Natural killer cell (primary cell): ENCODE measurements at places on chromosomes 4 and X. TPM values are rescaled to one million over a fixed set of nuclear protein-coding genes. Genes with fewer than 3 reads are reported as not detected.

DNA sequence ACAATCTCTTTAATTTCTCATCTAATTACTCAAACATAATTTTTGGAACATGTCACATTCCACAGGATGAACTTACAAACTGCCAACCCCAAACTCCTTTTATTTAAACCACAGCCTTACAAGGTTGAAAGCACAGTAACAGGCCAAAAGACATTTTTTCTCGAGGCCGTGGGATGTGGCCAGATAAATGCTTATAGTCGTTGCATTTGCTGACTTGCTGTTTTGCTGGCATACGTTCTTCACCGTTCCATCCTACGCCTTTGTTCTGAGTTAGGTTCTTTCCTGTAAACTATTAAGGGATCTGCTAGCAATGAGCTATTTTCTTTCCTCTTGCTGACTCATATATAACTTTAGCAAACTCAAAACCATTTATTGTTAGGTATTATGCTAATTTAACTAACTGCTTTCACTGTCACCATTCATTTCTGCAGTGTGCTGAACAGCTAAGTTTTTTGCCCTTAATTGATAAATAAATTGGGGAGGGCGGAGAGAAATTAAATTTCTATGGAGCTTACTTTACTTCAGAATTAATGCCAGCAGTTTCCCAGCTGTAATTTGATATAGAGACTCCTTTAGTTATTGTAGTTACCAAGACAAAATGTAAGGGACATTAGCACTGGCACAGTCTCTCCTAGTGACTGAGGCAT is 135.1 kb upstream of the PACRGL start:
- DNase-seq: no peak

DNA sequence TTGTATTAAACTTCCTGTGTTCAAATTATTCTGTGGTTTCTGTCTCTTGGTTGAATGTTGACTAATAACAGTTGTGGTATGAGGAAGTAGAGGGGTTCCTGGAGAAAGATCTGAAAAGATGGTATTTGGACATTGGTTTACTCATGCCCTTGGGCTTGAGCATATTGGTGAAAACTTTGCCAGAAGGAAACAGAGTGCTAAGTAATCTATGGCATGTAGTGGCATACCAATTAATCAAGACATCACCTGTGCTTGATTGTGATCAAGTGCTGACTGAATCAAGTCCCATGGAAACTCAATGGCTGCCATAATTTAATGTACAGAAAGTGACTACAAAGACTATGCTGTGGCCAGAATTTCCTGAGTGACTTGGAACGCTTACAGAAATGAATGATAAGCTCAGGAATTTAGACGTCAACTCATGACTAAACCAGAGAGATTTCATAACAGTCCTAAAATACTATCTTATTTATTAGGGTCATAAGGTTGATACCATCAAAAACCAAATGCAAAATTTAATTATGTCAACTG is 2062.9 kb downstream of the ARAP2 start:
- DNase-seq: no peak

- no peak for DNase-seq
Measured at GRCh38 chr4:40224432-40224831, 27.6 kb downstream of the RHOH start.

DNA sequence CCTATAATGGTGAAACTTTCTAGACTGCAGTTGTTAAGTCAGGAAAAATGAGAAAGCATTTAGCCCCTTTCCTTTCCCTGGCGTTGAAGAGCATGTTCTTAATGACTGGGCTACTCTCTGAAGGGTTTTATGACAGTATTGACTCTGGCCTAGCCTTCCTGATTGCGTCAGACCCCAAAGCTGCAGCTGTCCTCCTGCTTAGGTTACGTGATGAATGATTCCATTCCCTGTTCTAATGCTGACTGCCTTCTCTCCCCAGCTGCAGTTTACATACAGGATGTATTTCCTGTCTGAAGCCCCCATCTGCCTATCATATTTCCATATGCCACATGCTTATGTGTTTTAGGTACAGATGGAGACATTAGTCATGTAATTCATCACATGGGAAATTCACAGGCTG is 105.8 kb upstream of the EGFL6 start:
- DNase-seq: no peak

- DNase-seq: no peak
Measured at GRCh38 chr4:173526027-173526482, 4.0 kb downstream of the HAND2 start.

DNA sequence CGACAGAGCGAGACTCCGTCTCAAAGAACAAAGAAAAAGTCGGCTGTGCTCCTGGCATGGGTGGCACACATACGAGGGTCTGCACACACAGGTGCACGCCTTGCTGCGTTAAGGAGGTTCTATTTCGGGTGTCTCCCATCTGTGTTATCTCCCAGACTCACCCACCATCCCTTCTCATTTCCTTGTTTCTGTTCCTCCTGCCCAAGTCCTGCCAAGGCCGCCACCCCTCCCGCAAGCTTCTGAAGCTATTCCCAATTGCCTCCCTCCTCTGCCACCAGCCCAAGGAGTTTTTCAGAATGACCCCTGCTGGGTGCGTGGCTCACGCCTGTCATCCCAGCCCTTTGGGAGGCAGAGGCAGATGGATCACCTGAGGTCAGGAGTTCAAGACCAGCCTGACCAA is 6.0 kb upstream of the IL3RA start:
- DNase-seq: no peak

DNA sequence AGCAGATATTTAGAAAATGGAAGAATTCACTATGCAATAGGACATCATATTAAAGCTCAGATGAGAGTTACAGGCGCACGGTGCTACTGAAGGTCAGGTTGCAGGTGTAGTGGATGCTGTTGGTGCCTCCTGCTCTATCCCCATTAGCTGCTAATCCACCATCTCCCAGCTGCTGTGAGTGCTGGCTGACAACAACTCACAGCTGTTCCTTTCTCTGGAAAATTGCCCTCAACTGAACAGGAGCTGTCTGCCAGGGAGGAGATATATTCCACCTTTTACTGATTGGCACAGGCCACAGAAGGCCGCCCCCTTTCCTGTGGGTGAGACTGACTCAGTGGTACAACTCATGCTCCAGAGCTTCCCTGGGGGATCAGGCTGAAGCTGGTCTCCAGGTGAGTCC is 48.7 kb downstream of the UCHL1 start:
- no peak for DNase-seq

DNA sequence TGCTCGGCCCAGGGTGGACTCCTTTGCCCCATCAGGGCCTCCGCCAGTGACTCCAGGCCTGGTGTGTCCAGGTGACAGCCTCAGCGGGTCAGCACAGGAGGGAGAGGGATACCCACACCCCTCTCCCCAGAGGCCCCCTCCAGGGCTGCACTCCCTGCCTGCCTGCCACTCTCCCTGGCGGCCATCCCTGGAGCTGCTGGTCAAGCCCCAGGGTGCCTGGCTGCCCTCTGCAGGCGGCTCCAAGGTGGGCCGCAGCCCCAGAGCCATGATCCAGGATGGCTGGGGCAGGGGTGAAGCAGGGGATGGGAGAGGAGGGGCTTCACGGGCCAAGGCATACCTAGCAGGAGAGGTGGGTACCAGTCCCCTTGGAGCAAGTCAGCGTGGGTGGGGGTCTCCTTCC is 3.8 kb downstream of the FGFRL1 start:
- no peak for DNase-seq

DNA sequence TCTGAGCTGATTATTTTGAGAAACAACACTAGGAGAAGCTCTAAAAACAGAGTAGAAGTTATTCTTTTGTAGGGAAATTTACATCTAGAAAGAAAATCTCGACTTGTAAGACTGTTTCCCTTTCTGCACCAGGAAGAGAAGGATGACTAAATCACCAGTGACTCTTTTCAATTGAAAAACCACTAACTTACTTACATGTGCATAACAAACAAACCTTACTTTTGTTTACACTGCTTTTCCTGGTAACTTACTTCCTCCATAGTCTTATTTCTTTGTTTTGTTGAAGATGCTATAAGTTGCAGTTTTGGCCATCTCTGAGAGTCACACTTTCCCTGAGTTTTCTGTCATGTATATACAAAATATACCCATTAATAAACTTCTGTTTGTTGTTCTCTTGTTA is 293.6 kb upstream of the FAT4 start:
- DNase-seq: no peak

GRCh38 chr4:183205193-183205592 is 106.1 kb downstream of the WWC2 start:
- DNase-seq: no peak

DNA sequence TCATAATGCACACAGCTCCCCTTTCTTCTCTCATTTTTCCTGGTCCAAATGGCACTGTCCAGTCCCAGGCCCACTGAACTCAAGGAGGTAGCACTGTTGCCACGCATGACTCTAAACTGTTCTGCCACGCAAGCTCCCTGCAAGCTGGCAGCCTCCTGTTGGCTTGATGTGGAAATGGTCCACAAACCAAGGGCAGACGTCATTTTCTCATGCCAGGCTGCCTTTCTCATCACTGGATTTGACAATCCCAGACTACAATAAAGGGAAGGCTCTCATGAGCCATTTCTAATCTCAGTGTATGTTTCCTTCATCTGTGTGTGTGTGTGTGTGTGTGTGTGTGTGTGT is 22.4 kb downstream of the OTOP1 start:
- no peak for DNase-seq

- no peak for DNase-seq
Measured at GRCh38 chr4:108646706-108647105, 3.7 kb upstream of the OSTC start.

DNA sequence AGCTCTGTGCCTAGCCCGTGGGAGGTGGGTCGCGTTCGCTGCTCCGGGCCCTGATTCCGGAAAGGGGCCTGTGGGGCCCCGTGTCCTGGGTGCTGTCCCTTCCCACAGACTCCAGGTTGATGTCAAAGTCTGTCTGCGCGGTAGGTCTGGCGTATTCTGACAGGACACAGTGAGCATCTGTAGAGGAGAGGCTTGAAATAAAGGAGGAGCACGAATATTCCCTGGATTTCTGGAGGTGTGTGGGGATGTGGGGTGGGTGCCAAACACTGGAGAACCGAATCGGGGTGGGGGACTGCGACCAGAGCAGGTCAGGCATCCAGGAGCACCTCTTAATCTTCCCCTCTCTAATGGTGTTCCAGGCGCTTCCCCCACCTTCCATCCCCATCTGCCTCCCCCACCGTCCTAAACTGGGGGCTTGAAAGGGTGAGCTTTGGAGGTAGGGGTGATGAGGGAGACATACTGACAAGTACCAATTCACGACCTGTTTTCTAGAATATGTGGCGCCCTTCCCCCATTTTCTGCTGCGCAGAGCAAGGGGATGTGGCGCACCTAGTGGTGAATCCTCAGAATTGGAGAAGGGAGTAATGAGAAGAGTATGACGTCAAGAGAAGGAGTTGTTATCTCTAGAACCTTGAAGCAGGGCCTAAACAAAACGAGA is 877 bp downstream of the GPRASP1 start:
- DNase-seq: peak; percentile 81

- DNase-seq: no peak
Measured at GRCh38 chr4:41797260-41797659, 48.7 kb upstream of the PHOX2B start.

GRCh38 chrX:49069038-49069437 is 4.8 kb downstream of the PRAF2 start:
- no peak for DNase-seq

DNA sequence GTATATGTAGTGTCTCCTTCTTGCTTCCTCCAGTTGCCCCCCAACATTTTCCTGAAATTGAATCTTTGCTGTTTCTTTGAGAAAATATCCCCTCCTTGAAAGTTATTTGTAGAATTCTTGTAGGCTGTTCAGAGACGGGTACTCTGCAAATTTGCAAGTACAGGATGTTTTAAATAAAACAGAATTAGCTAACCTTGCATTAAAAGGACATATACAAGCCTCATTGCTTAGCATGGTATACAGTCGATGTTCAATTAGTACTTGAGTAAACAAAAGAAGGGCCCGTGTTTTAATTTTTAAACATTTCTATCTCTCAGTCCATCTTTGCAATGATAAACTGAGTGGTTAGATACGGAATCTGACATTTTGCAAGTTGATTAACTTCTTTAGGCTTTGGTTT is 50.8 kb downstream of the RAPGEF2 start:
- DNase-seq: no peak

DNA sequence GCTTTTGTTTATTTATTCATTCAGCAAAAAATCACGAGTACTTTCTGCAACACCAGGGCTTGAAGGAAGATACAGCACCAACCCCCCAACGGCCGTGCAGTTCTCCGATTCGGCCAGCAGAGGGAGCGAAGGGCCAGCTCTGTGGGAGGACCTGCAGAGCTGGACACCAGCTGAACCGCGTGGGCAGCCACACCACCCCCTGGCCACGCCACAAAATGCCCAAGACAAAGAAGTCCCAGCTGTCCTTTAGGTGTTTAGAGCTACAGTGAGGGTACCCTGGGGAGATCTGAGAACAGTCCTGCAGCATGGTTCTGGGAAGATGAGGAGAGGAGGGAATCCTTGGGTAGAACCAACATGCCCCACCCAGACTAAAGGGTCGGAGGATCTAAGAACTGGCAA is 83.1 kb downstream of the RELL1 start:
- DNase-seq: peak; percentile 69

DNA sequence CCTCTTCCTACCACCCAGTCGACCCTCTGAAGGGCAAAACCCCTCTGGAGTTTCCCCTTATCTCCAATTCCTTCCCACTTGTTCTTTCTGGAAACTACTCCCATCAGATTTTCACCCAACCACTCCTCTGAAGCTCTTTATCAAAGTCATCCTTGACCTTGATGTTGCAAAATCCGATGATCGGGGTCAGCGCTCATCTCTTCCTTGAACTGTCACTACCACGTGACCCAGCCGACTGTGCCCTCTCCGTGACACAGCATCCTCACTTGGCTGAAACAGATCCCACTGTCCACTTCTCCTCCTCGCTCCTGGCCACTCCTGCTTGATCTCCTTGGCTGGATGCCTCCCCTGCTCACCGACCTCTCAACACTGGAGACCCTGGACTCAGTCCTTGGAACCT is 1.1 kb downstream of the CFAP99 start:
- DNase-seq: no peak

DNA sequence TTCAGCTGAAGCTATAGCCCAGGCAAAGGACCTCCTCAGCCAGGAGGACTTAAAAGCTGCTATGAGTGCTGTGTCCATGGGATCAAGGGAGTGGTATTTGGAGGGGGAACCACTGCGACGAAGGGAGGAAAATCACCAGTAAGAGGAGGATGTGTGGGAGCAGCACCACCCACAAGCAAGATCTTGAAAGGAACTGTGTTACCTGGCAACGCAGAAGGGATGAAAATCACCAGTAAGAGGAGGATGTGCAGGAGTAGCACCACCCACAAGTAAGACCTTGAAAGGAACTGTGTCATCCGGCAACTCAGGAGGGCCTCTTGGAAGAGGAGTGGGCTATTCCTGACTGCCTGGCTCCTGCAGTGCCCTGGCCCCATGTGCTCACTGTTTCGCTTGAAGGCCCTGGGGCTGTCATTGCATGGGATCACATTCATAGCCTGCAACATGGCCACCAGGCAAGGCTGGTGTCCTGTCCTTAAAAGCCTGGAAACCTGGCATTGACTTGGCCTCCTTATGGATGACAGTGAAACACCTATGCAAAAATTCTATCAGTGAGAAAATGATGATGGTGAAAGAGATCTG is 48.3 kb downstream of the TRMT44 start:
- DNase-seq: no peak

HAUS3 gene
- total RNA-seq: 50.3 TPM

CFAP47 gene
- not detected for total RNA-seq

RAB9B gene
- 0.45 TPM for total RNA-seq

GABRE gene
- total RNA-seq: not detected

ADH1C gene
- not detected for total RNA-seq

FMR1NB gene
- not detected for total RNA-seq

CT45A1 gene
- total RNA-seq: not detected

CAPN6 gene
- total RNA-seq: not detected

USP17L27 gene
- not detected for total RNA-seq
